ENCODE measurements at places on chromosomes 7 and 10.

- no peak for DNase-seq
Observed at GRCh38 chr7:49791088-49791741, 17.8 kb downstream of the VWC2 start.

GRCh38 chr10:1152386-1153250, 96.4 kb downstream of the WDR37 start:
- no peak for DNase-seq

- no peak for DNase-seq
Observed at GRCh38 chr7:30717181-30717580, 34.8 kb upstream of the INMT start.

- DNase-seq: no peak
Observed at GRCh38 chr7:29886827-29887226, 80.5 kb downstream of the WIPF3 start.

DNA sequence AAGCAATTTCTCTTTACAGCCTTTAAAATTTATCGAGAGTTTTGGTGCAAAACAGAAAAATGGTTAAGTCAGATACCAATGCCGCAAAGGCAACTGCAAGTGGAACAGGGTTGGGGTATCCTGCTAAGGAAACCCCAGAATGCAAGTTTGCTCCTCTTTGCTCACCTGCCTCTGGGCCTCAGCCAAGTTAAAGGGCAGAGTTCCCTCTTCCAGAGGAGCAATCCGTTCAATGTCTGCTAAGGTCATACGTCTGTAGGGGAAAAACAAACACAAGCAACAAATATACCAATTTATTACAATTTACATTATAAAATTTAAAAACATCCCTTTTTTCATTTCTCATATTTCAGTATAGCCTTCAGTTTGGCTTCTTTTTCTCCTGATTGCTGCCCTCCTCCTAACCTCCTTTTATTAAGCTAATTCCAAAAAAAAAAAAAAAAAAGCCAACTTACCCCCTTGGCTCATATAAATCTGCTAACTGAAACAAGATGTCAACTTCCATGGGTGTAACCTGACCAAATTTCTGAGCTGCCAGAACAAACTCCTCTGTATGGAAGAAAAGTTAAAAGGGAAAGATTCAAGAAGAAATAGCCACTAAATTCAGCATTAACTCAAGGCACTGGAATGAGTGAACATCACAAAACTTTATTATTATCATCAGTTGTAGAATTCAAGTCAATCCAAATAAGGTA, 132.6 kb downstream of the SLC25A13 start:
- no peak for DNase-seq

- no peak for DNase-seq
Observed at GRCh38 chr10:97361537-97361901, 27.0 kb upstream of the FRAT2 start.

GRCh38 chr7:5383314-5384098, 40.1 kb downstream of the TNRC18 start:
- DNase-seq: no peak

DNA sequence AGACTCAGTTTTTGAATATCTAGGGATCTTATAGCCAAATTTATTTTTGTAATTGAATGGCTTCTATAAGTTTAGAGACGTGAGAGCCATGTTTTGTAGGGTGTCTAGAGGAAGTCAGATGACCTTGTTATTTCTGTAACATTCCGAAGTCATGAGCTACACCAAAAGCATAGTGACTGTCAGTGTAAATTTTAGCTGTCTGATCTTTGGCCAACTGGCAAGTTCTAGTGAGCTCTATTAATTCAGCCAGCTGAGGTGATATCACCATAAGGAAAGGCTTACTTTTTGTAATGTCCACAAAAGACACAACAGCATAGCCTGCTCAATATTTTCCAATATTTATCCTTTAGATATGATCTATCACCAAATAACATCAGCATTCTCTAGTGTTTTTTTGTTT, 9.9 kb upstream of the NT5C3A start:
- DNase-seq: no peak

DNA sequence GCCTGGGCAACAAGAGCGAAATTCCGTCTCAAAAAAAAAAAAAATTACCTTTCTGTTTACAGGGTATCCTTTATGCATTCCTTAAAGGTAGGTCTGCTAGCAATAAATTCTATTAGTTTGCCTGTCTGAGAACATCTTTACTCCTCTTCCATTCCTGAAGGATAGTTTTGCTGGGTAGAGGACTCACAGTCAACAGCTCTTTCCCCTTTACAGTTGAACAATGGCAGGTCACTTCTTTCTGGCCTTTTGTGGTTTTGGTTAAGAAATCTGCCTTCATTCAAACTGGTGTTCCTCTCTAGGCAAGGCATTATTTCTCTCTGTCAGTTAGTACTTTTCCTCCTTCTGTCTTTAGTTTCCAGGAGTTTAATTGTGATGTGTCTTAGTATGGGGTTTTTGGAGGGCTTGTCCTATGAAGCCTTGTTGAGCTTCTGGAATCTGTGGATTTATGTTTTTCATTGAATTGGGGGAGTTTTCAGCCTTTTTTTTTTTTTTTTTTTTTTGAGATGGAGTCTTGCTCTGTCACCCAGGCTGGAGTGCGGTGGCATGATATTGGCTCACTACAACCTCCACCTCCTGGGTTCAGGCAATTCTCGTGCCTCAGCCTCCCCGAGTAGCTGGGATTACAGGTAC, 4.8 kb upstream of the DNAAF5 start:
- no peak for DNase-seq

DNA sequence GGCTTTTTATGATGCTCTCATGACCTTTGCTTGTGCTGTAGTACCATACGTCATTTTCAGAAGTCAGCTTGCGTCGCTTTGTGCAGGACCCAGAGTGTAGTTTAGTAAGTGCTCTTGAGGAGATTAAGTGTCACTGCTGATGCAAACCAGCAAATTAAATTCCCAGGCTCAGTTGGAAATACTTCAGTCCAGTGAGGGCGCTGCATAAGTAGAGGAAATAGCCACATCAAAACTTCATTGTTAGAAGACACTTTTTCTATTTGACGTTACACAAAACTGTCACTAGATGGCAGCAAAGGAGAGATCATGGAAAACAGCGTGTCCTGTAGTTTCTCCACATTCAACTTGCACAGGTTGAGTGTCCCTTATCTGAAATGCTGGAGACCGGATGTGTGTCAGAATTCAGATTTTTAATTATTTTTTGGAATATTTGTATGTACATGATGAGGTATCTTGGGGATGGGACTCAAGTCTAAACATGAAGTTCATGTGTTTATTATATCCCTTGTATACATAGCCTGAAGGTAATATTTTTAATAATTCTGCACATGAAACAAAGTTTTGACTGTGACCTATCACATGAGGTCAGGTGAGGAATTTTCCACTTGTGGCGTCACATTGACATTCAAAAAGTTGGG, 7.9 kb downstream of the ZNF22 start:
- no peak for DNase-seq

GRCh38 chr10:132619927-132620326, 82.3 kb downstream of the INPP5A start:
- DNase-seq: no peak

- DNase-seq: no peak
Observed at GRCh38 chr7:81929386-81929785, 159.5 kb upstream of the HGF start.

DNA sequence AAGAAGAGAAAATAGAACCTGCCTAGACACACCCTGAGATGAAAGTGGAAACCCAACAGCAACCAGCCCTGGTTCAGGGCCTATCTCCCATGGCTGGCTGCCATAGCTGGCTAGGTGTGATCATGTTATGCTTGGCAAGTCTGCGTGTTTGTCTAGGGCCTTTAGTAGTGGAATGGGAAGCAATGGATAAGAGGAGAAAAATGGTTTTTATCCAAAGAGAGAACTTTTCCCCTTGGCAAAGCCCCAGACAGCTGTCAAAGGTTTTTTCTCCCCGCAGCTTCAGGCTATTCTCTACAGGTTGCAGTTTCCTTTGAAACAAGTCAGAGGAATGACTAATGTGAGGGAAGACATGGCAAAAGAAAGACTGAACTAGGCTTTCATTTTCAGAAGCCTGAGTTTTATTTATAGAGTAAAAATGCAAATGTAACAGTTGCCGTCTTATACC, 161.5 kb downstream of the SEMA3D start:
- DNase-seq: no peak

- no peak for DNase-seq
Observed at GRCh38 chr7:90709501-90710465, 113.7 kb downstream of the CDK14 start.

DNA sequence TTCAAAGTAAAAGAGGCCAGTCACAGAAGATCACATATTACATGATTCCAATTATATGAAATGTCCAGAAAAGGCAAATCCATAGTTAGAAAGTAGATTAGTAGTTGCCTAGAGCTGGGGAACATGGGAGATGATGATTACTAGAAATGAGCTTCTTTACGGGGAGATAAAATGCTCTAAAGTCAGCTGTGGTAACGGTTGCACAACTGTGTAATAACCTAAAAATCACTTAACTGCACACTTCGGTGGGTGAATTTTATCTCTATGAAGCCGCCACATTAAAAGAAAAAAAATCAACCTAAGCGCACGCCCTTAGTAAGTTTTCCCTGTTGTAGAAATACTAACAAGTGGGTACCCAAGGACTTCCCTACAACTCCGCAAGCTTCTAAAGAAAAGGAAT, 15.9 kb downstream of the XRCC2 start:
- no peak for DNase-seq

DNA sequence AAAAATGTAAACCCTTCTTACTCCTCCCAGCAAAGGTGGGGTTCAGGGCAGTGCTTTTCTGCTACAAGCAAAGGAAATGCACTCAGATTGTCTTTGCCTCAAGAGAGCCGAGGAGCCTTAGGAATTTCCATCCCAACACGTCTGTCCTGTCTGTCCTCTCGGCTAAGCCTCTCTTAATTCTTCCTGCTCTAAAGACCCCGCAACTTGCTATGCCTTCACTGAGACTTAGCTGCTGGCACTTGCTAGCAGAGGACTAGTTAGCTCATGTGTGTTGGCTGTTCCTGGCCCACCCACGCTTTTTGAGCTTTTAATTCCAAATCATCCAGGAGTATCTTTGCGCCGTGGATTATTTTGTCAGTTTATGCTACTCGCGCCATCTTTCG, 481 bp upstream of the NPM3 start:
- no peak for DNase-seq

- DNase-seq: no peak
Observed at GRCh38 chr10:85611746-85612377, 754.7 kb downstream of the GRID1 start.

DNA sequence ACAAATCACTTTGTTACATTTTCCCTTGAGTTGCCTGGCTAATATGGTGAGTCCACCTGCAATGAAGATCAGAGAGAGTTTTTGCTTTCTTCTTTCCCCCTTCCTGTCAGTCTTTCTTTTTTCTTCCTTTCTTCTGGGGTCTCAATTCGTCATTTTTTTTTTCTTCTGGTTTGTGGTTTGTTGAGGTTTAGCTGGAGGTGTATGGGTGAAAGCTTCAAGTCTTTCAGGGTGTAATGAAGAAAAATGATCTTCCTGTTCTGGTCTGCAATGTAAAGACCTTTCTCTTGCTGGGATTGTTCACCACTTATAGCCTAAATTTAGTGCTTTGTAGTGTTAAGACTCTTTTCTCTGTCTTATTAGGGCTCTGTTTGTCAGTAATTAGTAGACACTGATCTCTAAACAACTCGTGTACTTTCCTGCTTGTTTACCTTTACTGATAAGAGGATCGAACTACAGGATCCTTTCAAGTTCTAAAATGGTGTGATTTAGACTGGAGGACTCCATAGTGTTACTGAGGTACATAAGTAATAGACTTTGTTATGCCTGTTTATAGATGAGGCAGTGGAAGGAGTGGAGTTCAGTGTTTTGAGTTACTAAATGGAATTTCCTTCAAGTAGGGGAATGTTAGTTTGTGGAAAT, 129.1 kb downstream of the SUGCT start:
- DNase-seq: no peak

- DNase-seq: no peak
Observed at GRCh38 chr10:26386781-26387180, 51.4 kb upstream of the APBB1IP start.

GRCh38 chr10:8146650-8147049, 92.2 kb downstream of the GATA3 start:
- no peak for DNase-seq

DNA sequence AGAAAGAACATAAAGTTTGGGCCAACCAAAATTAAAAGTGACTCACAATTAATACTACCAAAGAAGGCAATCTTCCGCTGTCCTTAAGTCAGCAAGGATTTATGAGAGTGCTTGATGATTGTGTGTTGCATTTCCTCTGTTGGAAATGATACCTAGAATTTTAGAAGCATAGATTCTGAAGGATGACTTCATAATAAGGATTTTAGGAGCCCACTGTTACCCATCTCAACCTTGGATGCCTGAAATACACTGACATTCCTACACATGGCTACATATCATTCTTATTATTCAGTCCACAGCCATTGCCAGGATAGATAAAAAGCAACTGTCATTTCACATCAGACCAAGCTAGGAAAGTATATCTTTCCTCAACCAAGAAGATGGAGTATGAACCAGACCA, 823.8 kb downstream of the LRMDA start:
- no peak for DNase-seq

DNA sequence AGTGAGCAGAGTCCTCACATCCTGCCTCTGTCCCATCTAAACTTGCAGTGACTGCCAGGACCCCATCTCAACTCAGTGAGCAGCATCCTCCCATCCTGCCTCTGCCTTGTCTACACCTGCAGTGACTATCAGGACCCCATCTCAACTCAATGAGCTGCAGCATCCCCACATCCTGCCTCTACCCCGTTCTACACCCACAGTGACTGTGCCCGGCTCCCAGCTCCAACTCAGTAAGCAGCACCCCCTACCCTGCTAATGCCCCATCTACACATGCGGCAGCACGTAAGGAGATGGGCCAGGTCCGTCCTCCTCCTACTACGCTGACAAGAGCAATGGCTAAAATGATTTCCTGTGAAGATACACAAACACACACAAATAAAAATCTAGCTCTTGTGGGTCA, 65.5 kb downstream of the TNS3 start:
- DNase-seq: no peak

DNA sequence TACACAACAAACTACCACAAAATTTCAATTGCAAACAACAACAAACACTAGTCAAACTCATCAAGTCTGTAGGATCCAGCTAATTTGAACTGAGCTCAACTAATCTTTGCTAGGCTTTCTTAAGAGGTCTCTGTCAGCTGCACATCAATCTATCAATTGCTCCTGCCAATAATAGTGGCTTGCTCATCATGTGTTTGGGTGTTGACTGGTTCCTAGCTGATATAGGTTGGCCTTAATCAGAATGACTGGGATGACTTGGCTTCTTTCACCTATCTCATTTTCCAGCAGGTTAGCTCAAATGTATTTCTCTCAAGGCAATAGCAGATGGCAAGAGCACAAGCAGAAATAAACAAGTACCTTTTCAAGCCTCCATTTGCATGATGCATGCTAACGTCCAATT, 370.3 kb upstream of the NFE2L3 start:
- DNase-seq: no peak

- DNase-seq: no peak
Observed at GRCh38 chr10:73340121-73340520, 18.5 kb downstream of the CFAP70 start.

- no peak for DNase-seq
Observed at GRCh38 chr10:23171232-23171876, 20.8 kb upstream of the PTF1A start.

- no peak for DNase-seq
Observed at GRCh38 chr7:129126314-129126713, 18.2 kb upstream of the TSPAN33 start.
